ENCODE measurements at places on chromosomes 5 and 9.

DNA sequence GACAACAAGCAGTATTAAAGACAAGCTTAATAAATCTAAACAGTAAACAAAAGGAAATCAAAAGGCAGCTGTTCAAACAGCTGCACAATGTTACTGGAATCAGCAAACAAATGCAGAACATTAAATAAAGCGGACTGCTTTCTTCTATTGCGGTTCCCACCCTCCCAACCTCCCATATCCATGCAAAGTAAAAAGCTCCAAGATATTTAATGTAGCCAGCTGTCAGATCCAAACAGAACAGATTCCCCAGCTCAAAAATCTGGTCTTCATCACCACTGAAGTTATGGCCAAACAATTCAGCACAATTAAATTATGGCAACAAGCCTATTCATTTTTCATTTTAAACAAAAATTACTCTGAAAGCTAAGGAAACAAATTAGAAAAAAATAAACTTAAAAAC, 75.9 kb downstream of the SLC38A9 start:
- no peak for DNase-seq

DNA sequence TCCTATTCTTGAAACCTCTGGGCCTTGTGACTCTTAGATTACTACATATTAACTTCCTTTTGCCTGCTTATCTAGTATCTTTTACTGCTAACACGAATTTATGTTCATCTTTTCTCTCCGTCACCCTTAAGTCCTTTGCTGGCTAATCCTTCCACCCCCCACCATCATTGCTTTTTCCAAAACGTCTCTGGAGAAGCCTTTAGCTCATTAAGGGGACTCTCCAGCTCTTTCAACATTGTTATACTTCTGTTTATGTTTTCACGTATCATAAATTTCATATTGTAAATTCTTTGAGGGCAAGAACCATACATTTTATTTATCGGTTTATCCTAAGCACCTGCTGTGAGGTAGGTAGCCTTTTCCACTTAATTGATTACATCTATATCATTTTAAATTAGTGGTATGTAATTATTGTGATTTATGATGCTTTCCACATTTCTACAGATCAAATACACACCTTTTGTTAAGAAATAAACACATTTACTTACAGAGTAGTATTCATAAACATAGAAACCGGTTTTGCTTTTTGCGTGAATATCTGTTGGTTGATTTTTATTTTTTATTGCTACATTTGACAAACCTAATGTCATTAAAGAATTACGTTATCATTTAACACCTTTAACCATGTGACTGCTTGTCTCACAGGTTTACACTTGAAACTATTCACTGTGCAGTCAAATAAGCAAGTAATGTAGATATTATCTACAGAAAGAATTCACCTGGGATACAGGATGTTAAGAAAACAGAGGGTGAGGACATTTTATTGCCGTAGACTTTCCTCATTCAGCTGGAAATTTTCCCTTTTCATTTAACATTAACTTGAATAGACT, 15.4 kb upstream of the SNX2 start:
- DNase-seq = no peak

- no peak for DNase-seq
Measured at GRCh38 chr5:166251786-166252185, 2039.7 kb upstream of the WWC1 start.

GRCh38 chr5:66326276-66326675, 182.2 kb downstream of the SREK1 start:
- no peak for DNase-seq

GRCh38 chr5:149014571-149015031, 48.3 kb downstream of the SH3TC2 start:
- no peak for DNase-seq

DNA sequence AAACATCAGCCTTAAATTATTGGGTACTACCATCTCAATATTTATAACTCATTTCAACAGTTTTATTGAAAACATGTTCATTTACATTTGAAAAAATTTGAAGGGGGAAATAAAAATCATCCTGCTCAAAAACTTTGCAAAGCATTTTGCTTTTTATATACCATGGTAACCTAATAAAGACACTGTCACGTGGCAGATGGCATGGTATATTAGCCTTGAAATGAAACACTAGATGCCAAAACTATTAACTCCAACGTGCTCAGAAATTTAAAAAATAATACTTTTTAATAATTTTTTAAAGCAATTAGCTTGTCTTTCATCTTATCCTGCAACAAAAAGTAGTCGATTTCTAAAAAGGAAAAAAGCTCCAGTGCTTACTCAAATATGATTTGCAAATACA, 88.6 kb upstream of the NFIB start:
- no peak for DNase-seq

DNA sequence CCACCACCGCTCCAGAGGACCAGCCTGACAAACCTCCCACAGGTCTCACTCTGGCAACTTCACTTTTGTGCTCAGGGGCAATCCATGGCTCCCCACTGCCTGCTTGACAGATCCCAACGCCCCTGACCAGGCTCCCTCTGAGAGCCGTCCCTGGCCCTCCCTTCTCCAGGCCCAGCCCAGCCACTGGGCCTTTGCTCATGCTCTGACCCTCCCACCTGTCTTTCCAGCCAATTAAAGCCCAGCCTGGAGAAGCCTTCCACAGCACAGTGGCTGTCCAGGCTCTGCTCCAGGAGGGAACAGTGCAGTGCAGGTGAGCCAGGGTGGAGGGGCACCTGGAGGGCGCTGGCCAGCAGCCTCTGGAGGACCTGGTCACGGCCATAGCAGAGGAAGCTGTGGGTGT, 3.3 kb downstream of the ENTPD2 start:
- DNase-seq = no peak

DNA sequence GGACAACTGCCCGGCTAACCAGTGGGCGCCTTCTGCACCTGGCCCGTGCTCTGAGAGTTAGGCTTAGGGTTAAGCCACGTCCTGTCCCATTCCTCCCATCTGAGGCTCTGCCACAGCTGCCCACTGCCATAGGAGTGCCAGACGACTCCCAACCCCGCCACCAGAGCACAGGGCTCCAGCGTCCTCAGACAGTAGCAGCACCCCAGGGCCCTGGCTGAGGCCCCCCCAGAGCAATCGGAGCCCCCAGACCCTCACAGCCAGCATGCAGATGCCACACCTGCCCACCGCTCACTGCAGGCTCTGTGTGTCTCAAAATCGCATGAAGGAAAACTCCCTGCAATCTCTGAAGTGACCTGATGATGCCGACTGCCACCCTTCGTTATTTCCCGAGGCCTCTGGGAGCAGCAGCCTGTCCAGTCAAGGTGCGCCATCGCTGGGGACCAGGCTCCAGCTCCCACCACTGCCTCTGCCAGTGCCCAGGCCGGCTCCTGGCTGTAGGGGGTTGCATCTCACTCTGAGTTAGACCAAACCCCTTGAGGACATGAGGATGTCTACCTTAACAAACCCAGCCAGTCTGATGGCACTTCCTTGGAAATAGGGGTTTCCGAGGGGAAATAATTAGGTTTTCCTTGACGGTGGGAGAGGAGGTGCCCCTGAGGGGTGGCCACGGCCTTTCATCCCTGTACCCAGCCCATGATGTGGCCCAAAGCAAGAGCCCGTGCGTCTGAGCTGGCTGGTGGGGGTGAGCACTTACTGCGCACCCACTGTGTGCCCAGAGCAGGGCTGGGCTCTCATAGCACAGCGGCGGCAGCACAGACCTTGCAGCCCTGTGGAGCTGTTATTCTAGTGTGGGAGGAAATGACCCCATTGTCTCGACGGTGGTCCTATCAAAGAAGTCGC, 58.0 kb upstream of the RNF130 start:
- no peak for DNase-seq
